ENCODE measurements at places on chromosomes 4 and X.

DNA sequence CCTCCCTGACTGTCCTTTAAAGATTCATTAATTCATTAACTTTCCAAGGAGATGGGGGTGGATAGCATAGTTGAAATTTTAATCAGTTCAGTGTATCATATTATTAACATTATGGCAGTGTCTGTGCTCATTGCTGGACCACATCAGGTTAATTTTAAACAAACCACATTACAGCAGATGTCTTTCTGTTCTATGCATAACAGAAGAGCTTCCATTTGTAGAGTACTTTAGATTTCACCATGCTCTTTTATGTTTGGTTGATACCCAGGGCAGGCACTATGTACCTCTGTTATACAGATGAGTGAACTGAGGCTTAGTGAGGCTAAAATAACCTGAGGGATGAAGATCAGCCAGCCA is 41.1 kb downstream of the AFF2 start:
- DNase-seq = no peak

- DNase-seq = no peak
Observed at GRCh38 chr4:149605601-149606378, 209.9 kb downstream of the IQCM start.

DNA sequence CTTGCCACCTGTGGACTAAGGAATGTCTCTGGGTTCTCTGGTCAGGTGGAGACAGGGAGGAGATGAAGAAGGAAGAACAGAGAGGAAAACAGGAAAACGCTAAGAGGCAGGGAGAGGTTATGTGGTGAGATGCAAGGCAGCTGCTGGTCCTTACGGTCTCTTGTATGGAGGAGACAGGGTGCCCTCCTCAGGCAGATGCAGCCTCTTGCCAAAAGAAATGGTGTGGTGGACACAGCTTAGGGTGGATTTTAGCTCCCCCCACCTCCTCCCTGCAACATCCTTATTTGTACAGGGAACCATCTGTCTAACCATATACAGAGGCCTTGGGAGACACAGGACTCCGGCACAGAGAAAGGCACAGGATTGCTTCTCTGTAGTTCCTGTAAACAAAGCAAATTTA is 9.7 kb downstream of the OCIAD2 start:
- DNase-seq = no peak

- no peak for DNase-seq
Observed at GRCh38 chrX:138519296-138519695, 192.2 kb downstream of the FGF13 start.

GRCh38 chr4:109879636-109880314 is 31.9 kb downstream of the LRIT3 start:
- DNase-seq = no peak

- DNase-seq = no peak
Observed at GRCh38 chrX:43876680-43877079, 5.6 kb downstream of the MAOB start.

DNA sequence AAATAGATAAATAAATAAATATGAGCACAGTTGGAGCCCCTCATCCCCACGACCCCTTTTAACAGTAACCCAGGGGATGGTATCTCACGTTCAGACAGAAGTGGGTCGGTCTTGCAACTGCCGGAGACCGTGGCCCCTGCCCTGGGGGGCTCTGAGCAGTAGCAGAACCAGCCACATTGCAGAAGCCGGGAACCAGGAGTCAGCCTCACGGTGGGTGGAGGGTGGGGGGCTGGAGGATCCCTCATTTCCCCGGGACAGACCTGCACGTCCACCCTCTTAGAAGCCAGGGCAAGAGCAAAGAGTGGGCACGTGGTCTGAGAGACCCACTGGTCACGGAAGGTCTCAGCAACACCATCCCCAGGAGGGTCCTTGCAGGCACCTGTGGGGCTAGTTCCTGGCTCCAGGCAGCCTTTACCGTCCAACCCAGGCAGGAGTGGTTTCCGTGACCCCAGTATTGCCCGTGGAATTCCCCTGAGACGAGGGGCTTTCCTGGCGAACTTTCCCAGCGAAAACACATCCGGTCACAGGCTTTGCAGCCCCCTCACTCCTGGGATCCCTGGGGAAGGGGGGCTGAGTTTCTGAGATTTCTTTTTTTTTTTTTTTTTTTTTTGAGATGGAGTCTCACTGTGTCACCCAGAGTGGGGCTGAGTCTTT is 8.8 kb upstream of the IL3RA start:
- DNase-seq = no peak

- DNase-seq = peak; percentile 82
Observed at GRCh38 chr4:164956766-164957643, 20.5 kb downstream of the TRIM61 start.

DNA sequence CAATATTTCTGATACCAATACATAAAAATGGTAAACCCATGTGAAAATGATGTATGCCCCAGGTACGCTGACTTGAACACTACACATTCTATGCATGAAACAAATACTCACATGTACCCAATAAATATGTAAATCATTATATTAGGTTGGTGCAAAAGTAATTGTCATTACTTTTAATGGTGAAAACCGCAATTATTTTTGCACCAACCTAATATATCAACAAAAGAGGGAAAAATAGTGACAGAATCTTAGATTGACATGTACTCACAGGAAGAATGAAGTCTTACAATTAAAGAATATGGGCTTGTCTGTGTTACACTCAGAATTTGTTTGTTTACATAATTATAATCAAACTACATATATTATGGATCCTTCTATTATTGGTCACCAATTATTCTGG is 82.3 kb downstream of the GLRA3 start:
- no peak for DNase-seq

GRCh38 chrX:11591723-11592346 is 73.9 kb downstream of the ARHGAP6 start:
- no peak for DNase-seq

Measured in nucleus accumbens (tissue), 56 donors.